ENCODE measurements at places on chromosomes 12 and 14.

DNA sequence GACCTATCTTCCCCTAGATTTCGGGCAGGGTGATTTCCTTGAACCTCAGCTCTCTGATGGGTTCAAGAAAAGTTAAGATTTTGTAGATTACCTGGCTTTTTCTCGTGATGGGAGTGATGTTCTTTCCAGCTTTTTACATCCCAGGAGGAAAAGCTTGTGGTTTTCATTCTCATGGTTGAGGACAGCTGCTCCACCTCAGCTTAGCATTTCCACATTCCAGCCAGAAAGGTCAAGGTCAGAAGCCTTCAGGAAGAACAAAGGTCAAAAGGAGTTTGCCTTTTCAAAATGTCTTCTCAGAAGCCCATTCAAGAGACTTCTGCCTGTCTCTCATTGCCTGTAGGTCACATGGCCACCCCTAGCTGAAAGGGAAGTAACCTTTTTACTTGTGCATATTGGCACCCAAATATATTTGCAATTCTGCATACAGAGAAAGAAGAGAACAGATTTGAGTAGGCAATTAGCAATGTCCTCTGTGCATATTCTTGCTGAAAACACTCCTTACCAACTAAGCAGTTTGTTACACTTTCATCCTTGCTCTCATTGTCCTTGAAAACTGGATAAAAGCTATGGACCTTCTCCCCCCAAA is 6.6 kb upstream of the ADGRD1 start:
- DNase-seq, result no peak

DNA sequence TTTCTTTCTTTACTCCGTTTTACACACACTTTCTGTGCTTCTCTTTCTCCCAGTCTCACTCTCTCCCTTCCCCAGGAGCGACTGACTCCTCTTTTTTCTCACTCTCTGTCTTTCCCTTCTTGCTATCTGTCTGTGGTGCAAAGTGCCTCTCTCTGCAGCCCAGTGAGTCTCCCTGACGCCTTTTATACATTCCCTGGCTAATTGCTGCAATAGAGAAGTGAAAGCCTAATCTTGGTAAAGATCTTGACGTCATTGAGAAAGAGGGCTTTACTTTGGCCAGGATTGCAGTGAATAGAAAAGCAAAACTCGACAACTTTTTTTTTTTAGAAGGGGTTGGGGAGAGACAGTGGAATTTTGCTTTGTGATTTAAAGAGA is 706 bp upstream of the DIO2 start:
- DNase-seq, result no peak

GRCh38 chr12:65994318-65994717 is 136.2 kb downstream of the LLPH start:
- no peak for DNase-seq

- no peak for DNase-seq
These were observed 12.3 kb downstream of the CCDC91 start for GRCh38 chr12:28202374-28203130.

GRCh38 chr12:101746661-101747060 is 7.4 kb upstream of the SYCP3 start:
- no peak for DNase-seq

GRCh38 chr12:48972213-48972951 is 847 bp upstream of the WNT10B start:
- DNase-seq, result peak; percentile 79

DNA sequence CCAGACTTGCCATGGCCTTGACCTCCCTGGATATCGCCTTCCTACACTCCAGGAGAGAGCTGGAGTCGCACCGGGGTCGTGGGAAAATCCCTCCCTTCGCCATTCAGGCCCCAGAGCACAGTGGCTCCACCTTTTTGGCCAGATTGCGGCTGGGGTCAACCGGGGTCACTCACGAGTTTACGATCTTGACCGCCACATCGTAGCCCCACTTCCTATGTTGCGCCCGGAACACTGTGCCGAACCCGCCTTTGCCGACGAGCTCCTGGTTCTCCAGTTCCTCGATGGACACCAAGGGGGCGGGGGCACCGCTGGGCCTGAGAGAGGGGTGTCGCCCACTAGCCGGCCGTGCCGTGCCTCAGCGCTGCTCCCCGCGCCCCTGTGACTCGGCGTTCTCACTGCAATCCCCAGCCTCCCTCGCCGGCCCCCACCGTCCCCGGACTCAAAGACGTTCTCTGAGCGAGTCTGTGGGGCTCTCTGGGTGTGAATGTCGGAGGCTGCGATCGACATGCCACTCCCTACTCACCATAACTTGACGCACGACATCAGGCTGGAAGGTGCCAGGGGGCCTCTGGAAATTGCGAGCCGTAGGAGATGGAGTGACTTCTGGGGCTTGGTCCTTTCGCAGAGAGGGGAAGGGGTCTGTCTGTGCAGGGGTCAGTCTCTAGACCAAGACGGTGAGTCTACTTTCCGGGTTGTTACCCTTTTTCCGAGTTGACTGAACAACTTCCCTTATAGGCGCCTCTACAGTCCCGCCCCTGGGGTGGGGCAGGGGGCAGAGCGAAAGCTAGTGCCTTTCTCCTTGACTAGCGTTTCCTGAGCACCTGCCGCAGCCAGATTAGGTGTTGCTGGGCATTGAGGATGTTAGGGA is at the start of gene RIPK3:
Gene RIPK3 (minus strand): TSS at position 708 of the 868 bp plus-strand sequence. CDS start 165 bp downstream, at position 543.
- DNase-seq, result peak; percentile 79

DNA sequence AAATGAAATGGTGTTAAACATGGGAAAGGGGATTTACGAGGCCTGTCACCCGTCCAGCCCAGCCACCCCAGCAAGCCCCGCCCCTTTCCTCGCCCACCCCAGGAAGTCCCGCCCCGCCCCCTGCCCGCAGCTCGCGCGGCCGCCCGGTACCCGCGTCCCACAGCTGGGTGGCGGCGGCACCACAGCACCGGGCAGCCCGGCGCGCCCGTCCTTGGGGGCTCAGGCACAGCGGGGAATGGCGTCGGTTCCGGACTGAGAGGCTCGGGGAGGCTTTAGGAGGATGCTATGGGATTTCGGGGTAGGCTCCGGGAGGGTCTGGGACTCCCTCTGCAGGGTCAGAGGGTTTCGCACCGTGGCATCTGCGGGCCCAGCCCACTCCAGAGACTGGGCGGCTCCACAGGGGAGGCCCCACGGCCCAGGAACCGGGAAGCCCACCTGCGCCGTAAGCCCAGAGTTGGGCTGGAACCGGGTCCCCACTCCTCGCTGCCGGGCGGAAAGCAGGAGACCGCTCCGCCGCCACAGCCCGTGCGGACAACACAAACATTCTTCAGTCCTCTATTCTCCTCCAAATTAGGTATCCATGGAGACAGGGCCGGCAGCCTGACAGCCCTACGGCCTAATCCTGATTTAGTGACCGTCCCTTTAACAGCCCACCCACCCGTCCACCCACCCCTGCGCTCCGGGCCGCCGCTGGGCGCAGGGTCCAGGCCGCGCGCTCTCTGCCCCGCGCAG is 1.4 kb downstream of the FIGNL2 start:
- peak; percentile 77 for DNase-seq

GRCh38 chr12:66903782-66904396 is 225.0 kb upstream of the GRIP1 start:
- no peak for DNase-seq

DNA sequence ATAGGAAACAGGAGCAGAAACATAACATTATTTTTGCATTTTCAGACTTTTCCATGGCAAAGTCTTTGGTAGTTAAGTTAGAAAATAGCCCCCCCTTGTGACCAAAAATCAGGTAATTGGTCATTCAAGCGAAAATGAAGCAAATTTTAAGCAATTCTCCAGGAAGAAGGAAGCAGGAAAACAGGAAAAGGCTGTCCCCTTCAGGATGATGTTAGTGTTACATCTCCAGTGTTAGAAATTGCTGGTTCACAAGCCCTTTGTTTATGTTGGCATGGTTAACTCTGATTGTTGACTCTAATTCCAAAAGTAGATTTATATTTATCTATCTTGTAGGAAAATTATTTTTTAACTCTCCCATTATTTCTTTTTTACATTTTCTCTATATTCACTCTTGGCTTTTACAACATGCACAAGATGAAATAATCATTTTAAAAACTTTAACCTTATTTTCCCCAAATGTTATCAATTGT is 18.8 kb upstream of the GAS2L3 start:
- no peak for DNase-seq

DNA sequence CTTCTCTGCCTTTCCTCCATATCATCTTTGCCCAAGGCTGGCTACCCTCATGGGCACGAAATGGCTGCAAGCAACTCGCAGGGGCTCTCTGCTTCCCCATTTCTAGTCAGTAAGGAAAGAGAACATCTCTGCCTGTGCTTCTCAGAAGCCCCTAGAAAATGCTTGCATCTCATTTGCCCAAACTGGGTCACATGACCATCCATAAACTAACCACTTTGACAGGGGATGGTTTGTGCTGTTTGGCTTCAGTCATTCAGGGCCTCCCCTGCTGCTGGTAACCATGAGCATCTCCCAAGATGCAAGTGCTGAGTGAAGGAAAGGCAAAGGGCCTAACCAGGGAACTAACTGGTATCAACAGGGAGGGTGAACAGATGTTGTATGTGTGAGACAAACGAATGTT is 91.1 kb downstream of the CCDC60 start:
- DNase-seq, result no peak

- no peak for DNase-seq
These were observed 29.7 kb upstream of the DYNC1H1 start for GRCh38 chr14:101934601-101935150.

All from activated CD8-positive, alpha-beta memory T cell treated with anti-CD3 and anti-CD28 coated beads, Interleukin-2, amount 50 U/mL, for 48 hours (primary cell).